ENCODE measurements at places on chromosomes 2 and 18.
A peak's percentile ranks its signal among the peaks of the same experiment; 100 is the strongest.

DNA sequence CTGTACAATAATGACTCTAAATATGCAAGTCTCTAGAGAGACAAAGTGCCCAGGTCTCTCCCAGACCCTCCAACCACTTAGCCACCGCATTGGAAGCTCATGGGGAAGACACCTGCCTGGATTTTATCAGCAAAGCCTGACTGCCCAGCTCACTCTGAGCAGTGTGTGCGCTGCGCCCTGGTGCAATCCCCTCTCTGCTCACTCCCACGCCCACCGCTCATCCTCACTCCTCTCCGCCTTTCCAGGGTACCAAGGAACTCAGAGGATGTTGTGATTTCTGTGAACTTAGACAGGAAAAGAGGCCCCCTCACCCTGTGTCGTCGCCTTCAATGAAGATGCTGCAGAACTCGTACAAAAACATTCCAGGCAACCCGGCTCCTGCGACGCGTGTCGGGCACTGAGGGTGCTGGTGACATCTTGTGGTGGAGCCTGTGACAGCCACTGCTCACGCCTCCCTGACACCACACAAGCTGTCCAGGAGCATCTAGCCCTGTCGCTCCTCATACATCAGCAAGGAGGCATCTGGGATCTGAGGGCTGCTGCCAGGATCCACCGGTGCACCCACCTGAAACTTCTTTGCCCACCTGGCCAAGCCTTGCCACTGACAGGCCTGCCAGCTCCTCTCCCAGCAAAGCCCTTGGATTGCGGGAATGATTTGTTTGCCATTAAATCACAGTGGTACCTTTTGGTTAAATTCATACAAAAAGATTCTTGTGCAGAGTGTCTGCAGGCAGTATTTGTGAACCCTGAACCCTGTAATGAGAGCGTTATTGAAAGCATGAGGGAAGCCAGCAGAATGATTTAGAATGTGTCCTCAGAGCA lies 220.4 kb downstream of the ZNF516 start:
- DNase-seq = no peak

- no peak for DNase-seq
Measured at GRCh38 chr2:42124011-42124785, 45.0 kb upstream of the EML4 start.

GRCh38 chr18:26206488-26206887 lies 19.8 kb upstream of the TAF4B start:
- DNase-seq = no peak

- peak; percentile 27 for DNase-seq
Measured at GRCh38 chr2:23208339-23208738, 176.6 kb upstream of the KLHL29 start.

GRCh38 chr2:178536037-178536436 lies 55.8 kb downstream of the PLEKHA3 start:
- no peak for DNase-seq

- no peak for DNase-seq
Measured at GRCh38 chr2:88099798-88100488, 27.9 kb downstream of the FABP1 start.

- DNase-seq = no peak
Measured at GRCh38 chr2:152019732-152020131, 79.1 kb downstream of the CACNB4 start.

DNA sequence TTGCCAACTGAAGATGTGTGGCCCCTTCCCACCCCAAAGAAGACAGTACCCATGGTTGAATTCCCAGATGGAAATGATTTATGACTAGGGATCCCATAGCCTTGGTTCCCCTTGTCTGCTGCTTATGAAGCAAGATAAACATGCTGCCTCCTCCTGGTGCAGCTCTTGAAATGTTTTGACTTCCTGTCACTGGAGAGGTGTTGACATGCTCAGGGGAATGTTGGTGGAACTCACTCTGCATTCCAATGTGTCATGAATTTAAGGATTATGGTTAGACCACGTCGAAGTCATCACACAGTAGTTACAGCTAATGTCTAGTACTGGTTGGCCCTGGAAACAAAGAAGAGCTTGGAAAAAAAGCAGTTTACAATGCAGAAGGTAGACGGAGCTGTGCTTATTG lies 69.0 kb upstream of the FAM110C start:
- no peak for DNase-seq

DNA sequence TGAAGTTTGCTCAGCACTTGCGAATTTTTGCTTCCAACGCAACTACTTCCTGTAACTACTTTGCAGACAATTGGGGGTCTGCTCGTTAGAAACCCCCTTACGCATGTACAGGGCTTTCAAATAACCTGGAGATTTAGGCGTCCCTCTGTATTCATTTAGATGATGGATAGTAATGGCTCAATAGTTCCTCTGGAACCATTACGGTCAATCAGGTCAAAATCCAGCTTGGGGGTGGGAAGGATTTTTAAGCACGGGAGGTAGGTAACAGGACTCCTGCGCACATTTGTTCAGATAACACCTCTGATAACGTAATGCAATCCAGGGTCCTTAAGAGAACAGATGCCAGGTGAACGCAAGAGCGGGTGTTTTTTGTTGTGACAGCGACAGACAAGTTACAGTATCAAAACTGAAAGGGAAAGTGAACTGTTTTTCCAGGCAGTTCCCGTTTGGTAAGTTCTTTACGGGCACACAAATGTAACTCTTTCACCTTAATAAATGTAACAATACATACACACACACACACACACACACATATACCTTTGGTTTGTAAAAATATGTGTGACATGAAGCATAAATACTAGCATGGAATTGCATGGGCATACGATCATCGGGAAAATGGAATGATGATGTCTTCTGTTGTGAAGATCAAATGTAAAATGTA lies 3.8 kb upstream of the OSR1 start:
- no peak for DNase-seq

DNA sequence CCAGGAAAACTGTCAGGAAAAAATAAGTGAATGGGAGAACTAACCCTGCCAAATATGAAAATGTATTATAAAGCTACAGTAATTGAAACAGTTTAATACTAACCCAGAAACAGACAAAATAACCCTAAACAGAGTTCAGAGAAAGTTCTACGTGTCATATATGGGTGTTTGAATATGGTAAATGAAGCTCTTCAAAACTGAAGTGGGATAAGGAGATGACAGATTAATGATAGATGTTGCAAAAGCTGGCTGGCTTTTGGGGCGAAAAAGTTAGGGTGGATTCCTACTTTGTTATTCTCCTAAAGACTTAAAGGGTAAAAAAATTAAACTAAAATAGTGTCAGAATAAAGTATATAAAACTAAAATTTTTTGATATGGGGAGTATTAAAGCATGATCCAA lies 101.8 kb upstream of the ARL5A start:
- DNase-seq = no peak

DNA sequence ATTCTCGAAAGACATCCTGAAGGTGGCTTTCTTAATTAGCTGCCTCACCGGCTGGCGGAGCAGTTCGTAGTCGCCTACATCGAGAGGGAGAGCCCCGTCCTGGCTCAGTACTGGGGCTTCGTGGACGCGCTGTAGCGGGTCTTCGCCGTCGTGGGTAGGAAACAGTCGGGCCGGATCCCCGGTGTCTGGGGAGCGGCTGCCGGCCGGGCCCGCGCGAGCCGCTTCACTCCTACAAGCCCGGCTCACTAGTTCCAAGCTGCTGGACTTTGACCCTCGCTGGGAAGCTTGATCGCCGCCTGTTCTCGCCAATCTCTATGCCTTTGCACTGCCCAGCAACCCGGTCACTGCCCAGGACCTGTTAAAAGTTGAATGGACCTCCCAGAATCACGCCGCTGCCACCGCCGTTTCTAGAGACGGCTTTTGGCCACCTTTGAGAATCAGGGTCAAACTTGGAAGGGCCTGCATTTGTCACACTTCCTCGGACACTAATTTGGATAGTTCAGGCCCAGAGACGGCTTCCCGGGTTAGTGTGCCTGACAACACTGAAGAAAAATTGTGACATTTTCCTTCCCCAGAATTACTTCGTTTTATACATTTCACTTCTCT lies 41.4 kb upstream of the AKAIN1 start:
- no peak for DNase-seq

DNA sequence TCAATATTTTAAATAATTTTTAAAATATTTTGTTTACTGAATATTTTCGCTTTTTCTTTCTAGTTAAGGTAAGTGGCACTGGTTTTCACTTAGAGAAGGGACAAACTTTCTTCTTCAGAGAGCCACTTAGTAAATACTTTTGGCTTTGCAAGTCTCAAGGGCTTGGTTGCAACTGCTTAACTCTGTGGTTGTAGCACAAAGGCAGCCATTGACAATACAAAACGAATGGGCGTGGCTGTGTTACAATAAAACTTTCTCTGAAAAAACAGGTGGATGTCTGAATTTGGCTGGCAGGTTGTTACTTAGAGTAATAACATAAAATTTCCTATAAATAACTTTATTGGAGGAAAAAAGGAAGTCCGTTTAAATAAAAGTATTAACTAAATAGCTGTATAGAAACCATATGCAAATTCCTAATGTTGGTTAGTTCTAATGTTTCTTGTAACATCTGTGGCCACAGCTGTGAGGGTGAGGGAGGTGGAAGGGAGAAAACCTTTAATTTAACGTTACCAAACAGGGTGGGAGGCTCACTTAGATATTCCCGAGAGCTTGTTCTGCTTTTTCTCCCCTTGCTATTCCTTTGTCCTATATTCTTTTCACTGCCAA lies 62.4 kb upstream of the TNP1 start:
- no peak for DNase-seq

DNA sequence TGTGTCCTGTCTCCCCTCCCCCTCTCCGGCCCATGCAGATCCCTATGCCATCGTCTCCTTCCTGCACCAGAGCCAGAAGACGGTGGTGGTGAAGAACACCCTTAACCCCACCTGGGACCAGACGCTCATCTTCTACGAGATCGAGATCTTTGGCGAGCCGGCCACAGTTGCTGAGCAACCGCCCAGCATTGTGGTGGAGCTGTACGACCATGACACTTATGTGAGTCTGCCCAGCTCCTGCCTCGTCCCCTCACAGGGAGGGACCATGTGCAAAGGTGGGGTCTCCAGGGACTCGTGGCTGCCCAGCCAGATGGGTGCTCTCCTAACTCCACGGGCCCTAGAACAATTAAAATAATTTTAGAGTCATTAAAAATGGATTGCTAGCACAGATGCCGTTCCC lies 145.2 kb downstream of the DYSF start:
- DNase-seq = no peak

- no peak for DNase-seq
Measured at GRCh38 chr2:29455200-29455860, 340.1 kb downstream of the CLIP4 start.

GRCh38 chr18:69217196-69218000 lies 183.3 kb upstream of the DOK6 start:
- DNase-seq = no peak

- DNase-seq = no peak
Measured at GRCh38 chr18:79512461-79513380, 117.0 kb downstream of the NFATC1 start.

- no peak for DNase-seq
Measured at GRCh38 chr2:128642316-128642715, 323.6 kb upstream of the HS6ST1 start.

DNA sequence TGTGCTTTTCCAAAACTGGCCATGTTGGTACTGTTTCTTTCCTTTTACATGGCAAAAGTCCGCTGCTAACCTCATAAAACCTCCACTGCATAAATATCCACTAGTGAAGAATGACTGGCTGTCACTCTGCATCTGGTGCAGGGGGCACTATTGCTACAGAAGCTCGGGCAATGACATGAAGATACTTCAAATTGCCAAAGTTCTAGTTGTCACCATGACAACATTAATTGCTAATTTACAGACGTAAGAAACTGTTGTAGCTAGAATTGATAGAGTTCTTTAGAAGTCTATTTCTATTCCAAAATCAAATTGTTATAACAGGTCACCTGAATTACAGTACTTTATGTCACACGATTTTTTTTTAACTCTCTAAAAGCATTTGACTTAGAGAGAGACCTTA lies 845 bp downstream of the CFAP210 start:
- no peak for DNase-seq

DNA sequence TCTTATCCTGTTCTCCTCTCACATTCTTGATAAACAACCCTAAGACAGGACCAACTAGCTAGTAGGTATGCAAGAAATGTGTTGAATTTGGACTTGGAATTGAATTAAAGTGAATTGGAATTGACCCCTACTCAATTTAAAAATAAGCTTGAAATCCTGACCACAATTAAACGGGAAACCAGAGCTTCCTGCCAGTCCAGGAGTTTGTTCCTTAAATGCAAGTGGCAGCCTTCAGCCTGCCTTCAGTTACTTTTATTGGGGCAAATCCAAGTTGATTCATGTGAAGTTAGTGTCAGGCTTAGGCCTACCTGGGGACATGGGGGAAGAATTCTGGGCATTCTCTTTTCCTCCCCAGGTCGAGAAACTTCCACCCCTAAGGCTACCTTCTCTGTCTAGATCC lies 457.6 kb downstream of the BCL11A start:
- DNase-seq = no peak

GRCh38 chr18:28884304-28884703 lies 707.4 kb upstream of the CDH2 start:
- DNase-seq = no peak

DNA sequence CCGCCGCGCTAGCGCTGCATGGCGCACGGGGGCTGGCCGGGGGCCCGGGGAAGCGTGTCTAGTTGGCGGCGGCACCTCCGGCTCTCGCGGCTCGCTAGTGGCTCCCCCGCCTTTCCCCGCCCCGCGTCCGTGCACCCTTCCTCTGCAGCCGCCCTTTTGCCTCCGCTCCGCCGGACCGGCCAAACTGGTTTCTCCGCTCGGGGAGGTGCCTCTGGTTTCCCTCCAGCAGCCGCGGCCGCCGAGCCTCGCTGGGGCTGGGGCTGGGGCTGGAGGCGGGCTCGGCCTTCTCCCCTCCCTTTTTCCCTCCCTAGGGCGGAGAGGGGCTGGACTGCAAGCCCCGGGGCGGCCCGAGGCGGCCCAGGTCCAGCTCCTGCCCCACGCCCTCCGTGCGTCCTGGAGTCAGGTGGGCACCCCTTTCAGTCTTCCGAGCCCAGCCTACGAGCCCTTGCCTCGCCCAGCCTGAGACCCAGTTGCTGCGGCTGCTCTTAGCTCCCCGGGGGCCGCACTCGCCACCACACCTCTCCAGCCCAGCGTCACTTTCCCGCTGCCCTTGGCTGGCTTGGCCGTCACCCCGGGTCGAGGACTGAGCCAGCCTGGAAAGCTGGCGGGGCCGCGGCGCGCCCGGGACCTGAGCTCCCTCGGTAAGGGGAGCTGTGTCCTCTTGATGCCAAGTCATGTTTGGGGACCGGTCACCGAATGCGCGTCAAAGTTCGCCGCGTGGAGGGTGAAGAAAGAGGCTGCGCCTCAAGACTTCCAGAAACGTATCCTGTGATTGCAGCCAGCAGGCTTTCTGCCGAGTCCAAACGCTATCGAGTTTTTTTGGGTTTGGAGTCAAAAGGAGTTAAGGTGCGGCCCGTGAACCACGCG lies at the start of gene ATP8B1:
TSS of gene ATP8B1 (minus strand) at position 213 of the 867 bp plus-strand sequence. CDS start 71,508 bp downstream, outside the sequence.
- DNase-seq = peak; percentile 84

Measured in NCI-H1417 treated with DMSO at 0.1 percent for 48 hours (cell line).